ENCODE measurements at places on chromosomes 6 and 20. TPM values are rescaled to one million over a fixed set of nuclear protein-coding genes. Genes with fewer than 3 reads are reported as not detected.

The LINC00237 gene
- total RNA-seq, result not detected

The RSPH4A gene
- total RNA-seq, result 0.22 TPM

The NINL gene
- 9.1 TPM for total RNA-seq

The IPCEF1 gene
- total RNA-seq, result 0.29 TPM

The CYP21A2 gene
- total RNA-seq, result 0.76 TPM

The DEFB124 gene
- not detected for total RNA-seq

DNA sequence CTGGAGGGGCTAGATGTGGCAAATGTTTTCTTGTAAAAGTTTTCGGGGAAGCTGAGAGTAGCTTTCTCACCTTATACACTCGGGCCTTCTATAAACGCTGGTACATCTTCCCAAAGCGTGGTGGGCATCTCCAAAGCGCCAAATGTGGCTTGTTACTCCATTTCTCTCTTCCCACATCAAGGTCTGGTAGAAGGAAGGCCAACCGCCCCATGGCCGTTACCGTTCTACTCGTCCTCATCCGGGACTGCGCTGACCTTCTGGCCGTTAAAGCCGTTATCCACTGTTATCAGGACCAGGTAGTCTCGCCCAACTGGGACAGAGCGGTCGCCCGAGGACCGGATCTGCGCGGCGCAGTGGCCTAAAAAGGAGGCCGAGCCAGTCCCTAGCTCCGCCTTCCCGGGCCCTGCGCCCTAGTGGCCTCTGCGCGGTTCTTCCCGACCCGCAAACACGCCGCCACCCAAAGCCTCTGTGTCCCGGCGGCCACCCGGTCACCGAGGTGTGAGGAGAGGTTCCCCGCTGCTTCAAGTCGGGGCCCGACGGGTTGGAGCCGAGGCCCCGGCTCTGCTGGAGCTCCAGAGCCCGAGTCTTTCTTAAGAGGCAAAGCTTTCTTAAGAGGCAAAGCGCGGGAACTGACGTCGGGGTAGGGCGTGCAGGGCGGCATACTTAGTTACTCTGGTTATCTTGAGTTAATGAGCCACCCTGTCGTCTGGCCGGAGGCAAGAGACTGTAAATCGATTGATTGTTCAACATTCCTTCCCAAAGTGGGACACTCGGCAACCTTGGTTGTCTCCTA is 90.5 kb downstream of the GPX5 start:
- H3K36me3 ChIP-seq, result peaks cover 2% of the 10 kb centered on the region
- no peak for DNase-seq
- H3K27ac ChIP-seq, result no peak overlapping the region
- peaks cover 22% of the 10 kb centered on the region for H3K27me3 ChIP-seq
- H3K4me1 ChIP-seq, result no peaks in the 10 kb centered on the region

DNA sequence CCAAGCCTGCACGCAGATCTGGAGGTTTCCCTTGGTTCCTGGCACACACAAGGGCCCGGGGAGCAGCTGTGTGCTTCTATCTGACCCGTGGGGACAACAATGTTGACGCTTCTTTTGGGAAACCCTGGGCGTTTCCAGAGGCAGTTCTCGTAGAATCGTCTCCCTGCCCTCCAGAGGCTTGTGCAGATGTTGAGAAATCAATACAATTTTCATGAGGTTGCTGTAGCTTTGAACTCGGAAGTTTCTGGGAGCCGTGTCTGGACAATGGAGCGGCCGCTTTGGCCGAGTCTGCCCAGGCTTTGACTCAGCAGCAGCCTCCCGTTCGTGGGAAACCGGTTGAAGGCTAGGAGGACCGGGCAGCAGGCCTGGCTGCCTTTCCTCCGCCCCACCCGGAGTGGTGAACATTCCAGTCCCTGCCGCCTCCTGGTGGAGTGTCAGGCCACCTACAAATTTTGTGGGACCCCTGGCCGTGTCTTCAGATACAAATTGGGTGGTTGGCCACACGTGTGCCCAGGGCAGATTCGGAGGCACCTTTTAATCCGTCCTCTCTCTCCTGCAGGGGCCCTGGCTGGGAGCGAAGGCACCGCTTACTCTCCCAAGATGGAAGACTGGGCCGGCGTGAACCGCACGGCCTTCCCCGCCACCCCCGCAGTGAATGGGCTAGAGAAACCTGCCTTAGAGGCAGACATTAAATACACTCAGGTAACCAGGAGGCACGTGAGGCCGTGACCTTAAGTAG is 2.7 kb downstream of the PAX1 start:
- no peak for DNase-seq
- no peaks in the 10 kb centered on the region for H3K4me1 ChIP-seq
- no peak overlapping the region for H3K4me3 ChIP-seq
- H3K36me3 ChIP-seq, result no peaks in the 10 kb centered on the region
- no peak overlapping the region for H3K27ac ChIP-seq

GRCh38 chr6:150087336-150087735 is 18.4 kb upstream of the ULBP3 start:
- no peak overlapping the region for H3K27ac ChIP-seq
- H3K4me3 ChIP-seq, result no peak overlapping the region
- no peak for DNase-seq
- no peaks in the 10 kb centered on the region for H3K4me1 ChIP-seq
- H3K36me3 ChIP-seq, result no peaks in the 10 kb centered on the region

DNA sequence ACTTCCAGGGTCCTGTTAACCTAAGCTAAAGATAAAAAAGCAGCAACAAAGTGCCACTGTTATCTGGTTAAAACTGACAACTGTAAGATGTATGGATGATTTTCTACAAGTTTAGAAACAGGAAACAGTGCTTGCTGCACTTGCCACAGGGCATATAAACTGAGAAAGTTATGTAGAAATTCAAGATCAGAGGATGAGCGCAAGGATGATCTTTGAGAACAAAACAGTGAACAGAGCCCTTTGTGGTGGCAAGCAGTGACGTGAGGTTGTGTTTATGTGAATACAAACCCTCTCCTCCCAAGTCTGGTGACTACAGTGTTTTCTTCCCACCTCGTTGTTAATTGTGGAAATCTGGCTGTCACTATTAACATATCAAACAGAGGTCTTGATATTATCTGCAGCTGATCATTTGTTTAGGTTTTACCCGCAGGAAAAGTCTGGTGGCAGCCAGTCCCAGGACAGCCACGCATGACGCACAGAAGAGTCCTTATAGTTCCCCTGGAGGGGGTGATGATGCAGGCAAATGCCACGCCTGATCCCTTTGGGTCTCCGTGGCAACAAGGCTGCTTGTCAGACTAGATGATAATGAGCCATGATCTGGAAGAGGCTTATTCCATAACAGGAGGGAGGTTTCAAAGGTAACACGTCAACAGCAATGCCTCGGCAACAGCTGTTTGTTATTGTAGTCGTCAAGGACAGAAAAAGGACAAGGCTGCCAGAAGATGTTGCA is 43.1 kb upstream of the TNFAIP3 start:
- no peaks in the 10 kb centered on the region for H3K27me3 ChIP-seq
- H3K36me3 ChIP-seq, result no peaks in the 10 kb centered on the region
- no peaks in the 10 kb centered on the region for H3K4me1 ChIP-seq
- no peak overlapping the region for H3K4me3 ChIP-seq
- DNase-seq, result no peak

GRCh38 chr6:44715188-44715587 is 327.7 kb downstream of the CDC5L start:
- H3K27ac ChIP-seq, result no peak overlapping the region
- H3K27me3 ChIP-seq, result peaks cover 63% of the 10 kb centered on the region

DNA sequence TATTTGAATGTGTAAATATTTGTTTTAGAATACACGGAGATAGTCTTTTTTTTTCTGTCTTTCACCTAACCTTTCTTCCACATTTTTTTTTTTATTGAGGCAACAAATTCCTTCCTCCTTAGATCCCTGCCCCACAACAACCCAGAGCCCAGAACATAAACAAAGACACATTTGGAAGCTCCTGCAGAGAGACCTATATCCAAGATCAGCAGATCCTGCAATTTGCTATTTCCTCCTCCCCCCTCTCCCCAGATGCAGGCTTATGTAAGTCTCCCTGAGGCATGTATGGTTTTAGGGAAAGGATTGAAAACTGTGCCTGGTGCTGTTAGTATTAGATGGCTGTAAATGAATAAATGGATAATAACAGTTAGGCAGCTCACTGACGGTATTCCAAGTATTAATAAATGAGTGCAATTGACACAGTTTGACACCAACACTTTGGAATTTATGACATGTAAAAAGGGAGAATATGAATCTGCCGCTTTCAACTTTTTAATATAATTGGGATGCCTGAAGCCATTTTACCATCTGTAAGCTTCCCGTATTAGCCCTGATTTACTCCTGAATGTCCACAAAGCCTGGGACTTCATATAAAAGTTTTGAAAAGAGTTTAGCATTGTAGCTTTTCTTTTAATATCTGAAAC is 608.3 kb upstream of the CITED2 start:
- peaks cover 4% of the 10 kb centered on the region for H3K36me3 ChIP-seq
- no peaks in the 10 kb centered on the region for H3K27me3 ChIP-seq
- no peak overlapping the region for H3K27ac ChIP-seq
- peaks cover 59% of the 10 kb centered on the region for H3K4me1 ChIP-seq
- no peak overlapping the region for H3K4me3 ChIP-seq

GRCh38 chr6:148186916-148187315 is 155.7 kb upstream of the SASH1 start:
- H3K27me3 ChIP-seq, result no peaks in the 10 kb centered on the region
- peaks cover 13% of the 10 kb centered on the region for H3K4me1 ChIP-seq
- no peaks in the 10 kb centered on the region for H3K36me3 ChIP-seq
- H3K4me3 ChIP-seq, result no peak overlapping the region

- no peak for DNase-seq
- H3K27ac ChIP-seq, result no peak overlapping the region
- no peak overlapping the region for H3K4me3 ChIP-seq
- no peaks in the 10 kb centered on the region for H3K27me3 ChIP-seq
These were observed 385.3 kb upstream of the SOX4 start for GRCh38 chr6:21208081-21208795.

DNA sequence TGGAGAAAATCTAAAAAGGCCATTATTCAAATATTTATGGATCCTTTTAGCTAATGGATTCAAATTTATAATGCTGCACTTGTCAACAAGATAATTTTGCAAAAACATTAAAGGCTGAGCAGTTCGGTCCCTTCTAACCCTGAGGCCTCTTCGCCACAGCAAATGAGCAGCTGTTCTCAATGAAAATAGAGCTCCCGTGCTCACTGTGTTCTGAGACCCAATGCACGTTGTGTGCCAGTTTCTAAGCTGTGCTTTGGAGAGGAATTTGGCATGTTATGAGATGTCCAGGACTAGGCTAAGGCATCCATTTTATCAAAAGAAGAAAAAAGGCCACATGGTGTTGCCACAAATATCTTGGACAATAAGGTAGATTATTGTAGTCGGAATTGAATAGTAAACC is 220.1 kb upstream of the TSHZ2 start:
- H3K36me3 ChIP-seq, result no peaks in the 10 kb centered on the region
- no peak for DNase-seq
- H3K27me3 ChIP-seq, result no peaks in the 10 kb centered on the region
- H3K4me1 ChIP-seq, result no peaks in the 10 kb centered on the region
- no peak overlapping the region for H3K4me3 ChIP-seq
- H3K27ac ChIP-seq, result no peak overlapping the region

GRCh38 chr6:84522135-84522549 is 242.3 kb downstream of the TBX18 start:
- peaks cover 18% of the 10 kb centered on the region for H3K4me1 ChIP-seq
- H3K4me3 ChIP-seq, result no peak overlapping the region
- no peaks in the 10 kb centered on the region for H3K36me3 ChIP-seq
- no peak for DNase-seq
- no peak overlapping the region for H3K27ac ChIP-seq
- H3K27me3 ChIP-seq, result no peaks in the 10 kb centered on the region

GRCh38 chr6:49565855-49566254 is 15.4 kb downstream of the C6orf141 start:
- DNase-seq, result peak; percentile 53
- peaks cover 3% of the 10 kb centered on the region for H3K36me3 ChIP-seq
- no peak overlapping the region for H3K4me3 ChIP-seq
- H3K27me3 ChIP-seq, result no peaks in the 10 kb centered on the region

GRCh38 chr20:48772183-48772976 is 55.4 kb downstream of the PREX1 start:
- H3K27me3 ChIP-seq, result peaks cover 93% of the 10 kb centered on the region
- H3K36me3 ChIP-seq, result no peaks in the 10 kb centered on the region
- H3K27ac ChIP-seq, result no peak overlapping the region
- H3K4me3 ChIP-seq, result no peak overlapping the region

GRCh38 chr6:166655251-166655650 is 28.2 kb upstream of the RPS6KA2 start:
- no peaks in the 10 kb centered on the region for H3K36me3 ChIP-seq
- no peak for DNase-seq
- no peaks in the 10 kb centered on the region for H3K27me3 ChIP-seq
- H3K4me1 ChIP-seq, result no peaks in the 10 kb centered on the region
- H3K27ac ChIP-seq, result no peak overlapping the region

DNA sequence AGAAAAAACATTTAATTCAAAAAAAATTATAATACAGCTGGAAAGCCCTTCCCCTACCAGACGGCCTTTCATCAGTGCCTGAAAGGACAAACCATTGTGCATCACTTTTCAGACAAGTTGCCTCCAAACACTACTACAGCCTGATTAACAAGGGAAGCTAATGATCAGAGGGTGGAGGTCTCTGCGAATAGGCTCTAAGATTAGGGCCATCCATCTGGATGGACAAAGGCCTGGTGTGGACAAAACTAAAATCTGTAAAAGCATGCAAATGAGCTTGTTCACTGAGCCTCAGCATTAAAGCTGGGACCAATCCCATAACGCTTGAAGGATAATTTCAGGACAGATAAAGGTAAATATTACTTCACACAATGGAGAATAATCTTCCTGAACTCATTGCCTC is 228.7 kb upstream of the PLN start:
- H3K27ac ChIP-seq, result no peak overlapping the region
- H3K4me1 ChIP-seq, result peaks cover 9% of the 10 kb centered on the region
- H3K36me3 ChIP-seq, result no peaks in the 10 kb centered on the region
- no peaks in the 10 kb centered on the region for H3K27me3 ChIP-seq

- DNase-seq, result no peak
- H3K36me3 ChIP-seq, result no peaks in the 10 kb centered on the region
- H3K27me3 ChIP-seq, result no peaks in the 10 kb centered on the region
- no peak overlapping the region for H3K27ac ChIP-seq
- H3K4me3 ChIP-seq, result no peak overlapping the region
- H3K4me1 ChIP-seq, result no peaks in the 10 kb centered on the region
These were observed 204.5 kb upstream of the STXBP5 start for GRCh38 chr6:146999766-147000165.

GRCh38 chr20:36550790-36551299 is 9.5 kb downstream of the MYL9 start:
- H3K27me3 ChIP-seq, result peaks cover 12% of the 10 kb centered on the region
- no peaks in the 10 kb centered on the region for H3K36me3 ChIP-seq
- H3K4me1 ChIP-seq, result no peaks in the 10 kb centered on the region
- no peak overlapping the region for H3K27ac ChIP-seq
- no peak for DNase-seq

DNA sequence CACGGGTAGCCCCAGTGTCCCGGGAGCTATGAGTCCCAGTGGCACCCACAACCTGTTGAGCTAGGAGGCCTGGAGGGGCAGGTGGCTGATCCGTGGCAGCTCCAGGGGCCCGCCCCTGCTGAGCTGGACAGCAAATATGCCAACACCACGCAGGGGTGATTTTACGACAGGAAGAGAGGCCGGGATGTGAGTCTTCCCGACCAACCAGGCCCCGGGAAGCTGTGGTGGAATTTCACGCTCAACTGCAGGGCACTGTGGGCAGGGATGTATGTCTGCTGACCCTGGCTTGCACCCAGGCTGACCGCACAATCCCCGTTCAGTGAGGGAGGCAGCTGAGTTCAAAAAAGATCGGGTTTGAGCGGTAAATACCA is 183.9 kb downstream of the ERMARD start:
- H3K27ac ChIP-seq, result no peak overlapping the region
- no peaks in the 10 kb centered on the region for H3K36me3 ChIP-seq
- H3K27me3 ChIP-seq, result peaks cover 41% of the 10 kb centered on the region
- no peak for DNase-seq

Measured in Calu3 (cell line).